Hepatocyte (in vitro differentiated cells): ENCODE measurements at places on chromosomes 4 and X.
A peak's percentile ranks its signal among the peaks of the same experiment; 100 is the strongest.

DNA sequence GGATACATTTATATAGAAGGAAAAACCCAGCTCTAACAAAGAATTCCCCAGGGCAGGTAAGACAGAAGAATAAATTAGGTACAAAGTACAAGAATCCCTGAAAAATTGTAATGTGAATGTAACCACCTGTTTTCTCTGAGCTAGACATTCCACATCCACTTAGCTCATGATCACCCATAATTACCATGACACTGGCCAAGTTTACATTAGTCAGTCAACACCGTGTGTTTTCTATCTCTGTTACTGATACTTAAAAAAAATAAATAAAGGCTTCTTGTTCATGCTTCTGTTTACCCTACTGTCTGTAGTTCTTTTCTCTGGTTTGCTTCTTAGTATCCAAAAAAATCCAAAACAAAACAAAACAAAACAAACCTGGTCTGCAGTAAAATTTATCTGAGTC, 66.0 kb downstream of the CBLL2 start:
- H3K36me3 ChIP-seq = no peaks in the 10 kb centered on the region
- H3K27ac ChIP-seq = no peak overlapping the region
- no peaks in the 10 kb centered on the region for H3K27me3 ChIP-seq
- no peak overlapping the region for H3K4me3 ChIP-seq
- no peak for DNase-seq

DNA sequence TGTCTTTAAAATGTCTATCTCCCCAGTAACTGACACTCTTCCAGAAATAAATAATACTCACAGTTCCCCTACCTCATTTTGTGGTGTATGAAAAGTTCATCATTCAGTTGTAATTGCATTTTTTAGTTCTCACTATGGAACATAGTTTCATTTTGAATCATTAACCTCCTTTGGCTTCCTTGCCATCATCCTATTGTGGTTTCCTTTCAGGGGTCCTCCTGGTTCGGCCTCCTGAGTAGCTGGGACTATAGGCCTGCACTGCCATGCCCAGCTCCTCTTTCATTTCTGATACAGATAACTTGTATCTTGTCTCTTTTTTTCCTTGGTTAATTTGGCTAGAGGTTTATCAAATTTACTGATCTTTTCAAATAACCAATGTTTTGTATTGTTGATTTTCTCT, 23.1 kb upstream of the BLTP1 start:
- H3K36me3 ChIP-seq = no peaks in the 10 kb centered on the region
- no peaks in the 10 kb centered on the region for H3K27me3 ChIP-seq
- H3K27ac ChIP-seq = no peak overlapping the region
- H3K4me3 ChIP-seq = no peak overlapping the region
- DNase-seq = no peak

GRCh38 chr4:134747108-134747805, 545.7 kb upstream of the PABPC4L start:
- no peak overlapping the region for H3K4me3 ChIP-seq
- no peaks in the 10 kb centered on the region for H3K4me1 ChIP-seq
- H3K27ac ChIP-seq = peak overlapping the region; percentile 78
- H3K27me3 ChIP-seq = no peaks in the 10 kb centered on the region
- peak; percentile 47 for DNase-seq

DNA sequence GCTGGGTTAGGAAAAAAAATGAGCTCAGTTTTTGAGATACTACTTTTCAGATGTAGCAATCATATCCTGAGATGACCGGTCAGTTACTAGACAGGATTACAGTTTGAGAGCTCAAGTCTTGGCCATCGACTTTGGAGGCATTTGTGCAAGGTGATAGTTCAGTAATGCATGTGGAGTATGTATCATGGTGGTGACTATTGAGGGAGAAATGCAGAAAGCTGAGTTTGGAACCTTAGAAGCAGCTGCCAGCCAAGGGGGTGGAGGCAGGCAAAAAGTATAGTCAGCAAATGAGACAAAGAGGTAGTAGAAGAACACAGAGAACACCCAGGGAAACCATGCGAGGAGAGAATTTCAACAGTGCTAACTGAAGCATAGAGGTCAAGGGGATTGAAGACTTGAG, 48.7 kb upstream of the SLC4A4 start:
- no peak overlapping the region for H3K4me3 ChIP-seq
- no peaks in the 10 kb centered on the region for H3K36me3 ChIP-seq
- no peaks in the 10 kb centered on the region for H3K27me3 ChIP-seq
- DNase-seq = no peak
- H3K4me1 ChIP-seq = peaks cover 6% of the 10 kb centered on the region

GRCh38 chr4:152283801-152284470, 252.0 kb downstream of the FBXW7 start:
- H3K27ac ChIP-seq = no peak overlapping the region
- H3K4me1 ChIP-seq = peaks cover 7% of the 10 kb centered on the region
- no peak for DNase-seq
- H3K4me3 ChIP-seq = no peak overlapping the region
- H3K36me3 ChIP-seq = no peaks in the 10 kb centered on the region

GRCh38 chr4:6204098-6204497, 3.7 kb upstream of the JAKMIP1 start:
- no peak for DNase-seq
- H3K27ac ChIP-seq = no peak overlapping the region
- no peak overlapping the region for H3K4me3 ChIP-seq
- H3K36me3 ChIP-seq = no peaks in the 10 kb centered on the region
- H3K4me1 ChIP-seq = peaks cover 2% of the 10 kb centered on the region

DNA sequence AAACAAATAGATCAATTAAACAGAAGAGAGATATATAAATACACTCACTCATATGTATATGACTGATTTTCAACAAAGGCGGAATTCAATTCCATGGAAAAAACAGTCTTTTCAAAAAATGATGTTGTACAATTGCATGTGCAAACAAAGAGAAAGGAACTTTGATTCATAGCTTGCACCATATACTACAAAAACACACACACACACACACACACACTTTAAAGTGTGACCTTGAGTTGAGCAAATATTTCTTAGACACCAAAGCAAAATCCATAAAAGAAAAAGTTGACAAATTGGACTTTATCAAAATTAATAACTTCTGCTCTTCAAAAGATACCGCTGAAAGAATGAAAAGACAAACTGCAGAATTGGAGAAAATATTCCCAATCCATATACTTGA, 168.8 kb downstream of the EVC2 start:
- H3K27ac ChIP-seq = no peak overlapping the region
- no peaks in the 10 kb centered on the region for H3K27me3 ChIP-seq
- DNase-seq = no peak
- H3K4me3 ChIP-seq = no peak overlapping the region
- no peaks in the 10 kb centered on the region for H3K4me1 ChIP-seq

DNA sequence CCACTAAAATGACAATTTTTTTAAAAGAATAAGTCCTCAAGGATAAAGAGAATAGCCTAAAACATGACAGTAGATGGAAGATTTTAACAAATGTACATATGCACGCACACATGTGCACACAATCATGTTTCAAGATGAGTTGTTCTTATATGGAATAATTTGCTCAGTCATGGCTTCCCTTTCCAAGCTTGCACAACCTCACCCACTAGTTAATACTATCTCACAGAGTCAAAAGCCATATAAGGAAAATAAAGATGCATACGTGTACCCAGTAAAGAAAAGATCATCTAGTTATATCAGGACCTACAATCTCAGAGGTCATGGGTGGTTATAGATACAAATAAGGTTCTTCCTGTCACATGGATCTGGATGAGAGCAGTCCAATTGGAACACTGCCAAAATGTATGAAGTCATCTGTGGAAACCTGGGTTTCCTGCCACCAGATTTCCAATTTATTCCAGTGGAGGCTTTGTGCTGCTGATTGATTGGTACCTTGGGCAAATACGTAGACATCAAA, 56.1 kb downstream of the FAM13A start:
- no peak overlapping the region for H3K4me3 ChIP-seq
- no peaks in the 10 kb centered on the region for H3K27me3 ChIP-seq
- H3K27ac ChIP-seq = peak overlapping the region; percentile 52
- H3K36me3 ChIP-seq = no peaks in the 10 kb centered on the region

GRCh38 chr4:87050596-87050995, 115.8 kb downstream of the AFF1 start:
- no peak overlapping the region for H3K4me3 ChIP-seq
- no peaks in the 10 kb centered on the region for H3K27me3 ChIP-seq
- no peak overlapping the region for H3K27ac ChIP-seq
- no peak for DNase-seq
- no peaks in the 10 kb centered on the region for H3K36me3 ChIP-seq
- H3K4me1 ChIP-seq = peaks cover 13% of the 10 kb centered on the region

DNA sequence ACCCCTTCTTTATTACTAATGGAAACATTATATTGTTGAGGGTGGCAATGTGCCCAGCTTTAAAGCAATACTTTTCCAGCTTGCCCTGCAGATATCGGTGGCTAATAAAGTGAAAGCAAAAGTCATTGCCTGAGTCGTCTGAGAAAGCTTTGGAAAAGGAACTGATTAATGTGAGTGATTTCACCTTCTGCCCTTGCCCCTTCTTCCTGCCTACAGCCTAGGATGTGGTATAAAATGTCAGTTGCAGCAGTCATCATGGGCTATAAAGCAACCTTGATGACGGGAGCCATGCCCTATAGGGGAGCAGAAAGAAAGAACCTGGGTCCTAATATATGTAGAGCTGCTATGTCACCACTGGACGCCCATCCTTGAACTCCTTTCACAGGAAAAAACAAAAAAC, 132.4 kb upstream of the USP9X start:
- H3K4me1 ChIP-seq = no peaks in the 10 kb centered on the region
- no peak overlapping the region for H3K4me3 ChIP-seq
- H3K36me3 ChIP-seq = no peaks in the 10 kb centered on the region
- H3K27me3 ChIP-seq = no peaks in the 10 kb centered on the region
- DNase-seq = no peak

DNA sequence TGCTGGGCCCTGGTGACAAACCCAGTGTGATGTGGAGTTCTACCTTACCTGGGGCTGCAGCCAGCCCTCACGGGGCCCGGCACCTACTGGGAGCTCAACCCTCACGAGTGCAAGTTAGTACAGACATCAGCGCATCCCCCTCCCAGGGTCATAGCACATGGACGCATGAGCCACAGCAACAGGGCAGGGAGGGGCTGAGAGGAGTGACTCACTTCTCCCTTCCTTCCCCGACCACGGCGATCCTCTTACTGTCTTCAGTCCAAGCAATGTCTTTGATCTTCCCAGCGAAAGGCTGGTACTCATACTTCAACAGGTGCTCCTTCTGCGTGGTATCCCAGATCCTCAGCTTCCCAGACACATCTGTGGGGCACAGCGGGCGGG, 17.8 kb downstream of the WDR1 start:
- no peaks in the 10 kb centered on the region for H3K27me3 ChIP-seq
- no peaks in the 10 kb centered on the region for H3K36me3 ChIP-seq
- H3K27ac ChIP-seq = no peak overlapping the region
- no peak overlapping the region for H3K4me3 ChIP-seq
- no peak for DNase-seq

DNA sequence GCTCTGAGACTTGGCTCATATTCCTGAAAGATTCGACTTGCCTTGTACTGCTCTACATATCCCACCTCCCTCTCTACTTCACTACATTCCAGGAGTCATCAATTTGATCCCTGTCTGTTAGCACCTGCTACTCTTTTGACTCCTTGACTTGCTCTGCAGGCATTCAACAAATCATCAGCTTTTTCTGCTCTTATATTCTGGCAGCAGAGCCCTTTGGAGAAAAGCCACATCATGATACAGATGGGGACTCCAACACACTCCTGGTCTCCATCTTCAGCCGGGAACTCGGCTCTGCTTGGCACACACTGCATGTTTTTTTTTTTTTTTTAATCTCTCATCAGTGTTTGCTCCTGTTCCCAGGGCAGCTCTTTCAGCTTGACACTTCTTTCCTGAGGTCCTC, 293.2 kb upstream of the LCORL start:
- no peak overlapping the region for H3K27ac ChIP-seq
- H3K27me3 ChIP-seq = no peaks in the 10 kb centered on the region
- no peaks in the 10 kb centered on the region for H3K4me1 ChIP-seq
- no peaks in the 10 kb centered on the region for H3K36me3 ChIP-seq
- DNase-seq = no peak
- no peak overlapping the region for H3K4me3 ChIP-seq

DNA sequence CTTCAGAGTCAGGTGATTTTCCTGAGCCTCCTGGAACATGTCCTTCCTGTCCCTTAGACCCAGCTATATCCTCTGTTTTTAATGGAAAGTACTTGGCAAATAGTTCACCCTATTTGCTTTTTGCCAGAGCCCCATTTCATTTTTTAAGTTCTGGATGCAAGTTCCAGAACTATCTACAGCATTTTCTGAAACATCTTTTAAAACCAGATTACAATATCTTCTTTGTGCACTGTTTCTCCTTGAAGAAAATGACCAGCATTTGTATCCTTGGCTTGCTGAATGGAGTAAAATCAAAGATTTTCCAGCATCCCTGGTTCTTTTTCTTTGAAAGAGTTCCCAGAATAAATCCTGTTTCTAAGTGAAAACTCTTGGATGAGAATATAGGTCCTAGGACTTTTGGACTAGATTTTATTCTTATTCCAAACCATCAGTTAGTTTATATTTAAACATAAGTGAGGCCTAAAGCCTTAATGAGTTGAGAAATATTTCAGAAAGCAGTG, 224.3 kb downstream of the ANK2 start:
- no peaks in the 10 kb centered on the region for H3K36me3 ChIP-seq
- DNase-seq = no peak
- H3K27me3 ChIP-seq = no peaks in the 10 kb centered on the region
- H3K4me3 ChIP-seq = no peak overlapping the region
- H3K27ac ChIP-seq = peak overlapping the region; percentile 15

DNA sequence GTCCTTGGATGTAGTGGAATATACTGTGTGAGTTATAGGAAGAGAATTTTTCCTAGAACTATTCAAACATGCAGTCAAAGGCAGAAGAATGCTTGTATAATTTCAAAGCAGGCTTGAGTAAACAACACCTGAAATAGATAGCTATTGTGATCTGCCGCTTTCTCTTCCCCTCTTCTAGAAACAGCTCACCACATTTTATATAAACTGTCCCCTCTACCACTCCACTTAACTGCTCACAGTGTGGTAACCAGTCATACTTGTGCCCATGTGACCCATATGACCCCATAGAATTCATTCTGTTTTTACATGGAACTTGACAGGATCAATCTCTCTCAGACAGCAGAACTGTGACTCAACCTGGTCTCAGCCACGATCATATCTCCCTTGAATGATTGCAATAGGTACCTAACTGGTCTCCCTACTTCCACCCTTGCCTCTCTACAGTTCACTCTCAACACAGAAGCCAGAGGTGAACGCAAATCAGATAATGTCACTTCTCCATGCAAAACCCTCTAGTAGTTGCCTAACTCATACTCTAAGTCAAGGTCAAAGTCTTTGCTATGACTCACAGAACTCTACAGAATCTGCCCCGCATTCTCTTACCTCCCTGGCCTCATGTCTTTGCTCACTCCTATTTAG, 85.6 kb upstream of the EFHC2 start:
- DNase-seq = peak; percentile 47
- H3K27ac ChIP-seq = peak overlapping the region; percentile 82
- H3K4me3 ChIP-seq = no peak overlapping the region
- peaks cover 10% of the 10 kb centered on the region for H3K4me1 ChIP-seq
- no peaks in the 10 kb centered on the region for H3K36me3 ChIP-seq
- H3K27me3 ChIP-seq = no peaks in the 10 kb centered on the region

- H3K4me1 ChIP-seq = peaks cover 16% of the 10 kb centered on the region
- DNase-seq = peak; percentile 60
- peak overlapping the region; percentile 92 for H3K27ac ChIP-seq
- no peak overlapping the region for H3K4me3 ChIP-seq
- no peaks in the 10 kb centered on the region for H3K36me3 ChIP-seq
Measured at GRCh38 chrX:69027181-69028005, 137.9 kb downstream of the PJA1 start.
